ENCODE measurements at places on chromosomes 6 and 20.

GRCh38 chr6:158085261-158086053 is 82.6 kb downstream of the SERAC1 start:
- no peak for DNase-seq

DNA sequence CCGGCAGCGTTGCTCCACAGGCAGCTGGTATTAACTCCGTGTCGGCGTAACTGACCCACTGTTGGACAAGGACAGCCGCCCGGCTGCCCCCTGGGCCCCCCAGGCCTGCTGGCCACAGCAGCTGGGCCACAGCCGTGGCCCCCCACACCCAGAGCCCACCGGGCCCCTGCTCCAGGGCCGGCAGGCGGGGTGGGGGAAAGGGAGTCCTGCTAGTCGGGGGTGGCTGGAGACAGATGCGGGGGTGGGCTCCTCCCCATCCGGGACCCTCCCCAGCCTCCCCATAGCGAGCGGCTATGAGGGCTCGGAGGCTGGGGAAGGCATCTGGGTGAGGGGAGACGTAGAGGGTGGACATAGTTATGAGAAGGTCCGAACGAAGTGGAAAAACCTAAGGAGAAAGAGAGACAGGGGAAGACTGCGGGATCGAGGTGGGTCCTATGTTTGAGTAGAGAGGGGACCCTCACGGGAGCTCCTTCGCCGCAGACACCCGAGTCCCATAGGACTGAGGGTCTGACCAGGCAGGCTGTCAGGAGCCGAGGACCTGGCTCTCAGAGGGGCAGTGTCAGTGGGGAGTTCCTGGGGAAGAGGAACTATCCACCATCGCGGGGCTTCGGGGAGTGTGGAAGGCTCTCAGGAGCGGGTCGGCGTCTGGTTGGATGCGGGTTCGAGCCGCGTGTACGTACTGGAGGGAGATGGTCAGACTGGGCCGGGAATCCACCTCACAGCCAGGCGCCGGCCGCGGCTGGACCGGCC is 511 bp downstream of the VARS1 start:
- no peak for DNase-seq

DNA sequence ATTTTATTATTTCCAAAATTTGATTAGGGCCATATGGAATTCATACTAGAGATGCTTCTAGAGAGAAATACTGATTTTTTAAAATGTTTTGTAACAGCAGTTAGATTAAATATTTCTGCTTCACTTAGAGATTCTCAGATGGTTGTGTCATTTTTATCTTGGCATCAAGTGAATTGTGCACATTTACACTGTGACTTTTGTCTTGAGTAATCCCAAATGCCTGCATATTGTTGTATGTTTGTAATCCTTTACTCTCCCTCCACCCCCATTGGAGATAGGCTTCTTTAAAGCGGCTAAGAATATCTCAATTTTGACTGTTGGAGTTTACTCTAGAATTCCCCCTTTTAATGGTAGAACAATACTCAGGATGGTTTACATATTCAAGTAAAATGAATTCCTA is 19.0 kb downstream of the STX16 start:
- DNase-seq, result no peak

DNA sequence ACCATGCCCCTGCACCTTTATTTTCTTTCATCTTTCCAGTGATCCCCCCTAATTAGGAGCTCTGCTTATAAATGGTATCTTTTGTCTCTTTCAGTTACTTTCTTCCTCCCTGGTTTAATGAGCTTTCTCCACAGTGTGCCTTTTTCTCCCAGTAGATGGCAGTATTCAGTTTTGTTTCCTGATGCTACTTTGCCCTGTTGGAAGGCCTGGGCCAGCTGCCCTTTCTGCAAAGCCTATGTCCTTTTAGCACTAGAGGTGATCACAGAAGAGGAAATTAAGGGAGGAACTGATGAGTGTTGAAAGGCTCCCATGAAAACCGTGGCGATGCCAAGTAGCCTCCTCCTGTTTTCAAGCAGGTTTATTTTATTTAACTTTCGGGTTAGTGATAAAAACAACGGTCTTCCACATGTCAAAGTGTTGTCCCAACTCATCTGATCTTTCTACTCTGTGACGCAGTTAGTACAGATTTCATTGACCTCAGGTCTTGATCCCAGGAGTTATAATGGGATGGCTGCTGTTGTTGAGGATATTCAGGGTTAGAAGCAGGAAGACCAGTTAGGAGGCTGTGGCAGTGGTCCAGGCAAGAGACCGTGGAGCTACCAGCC is 184.2 kb upstream of the BMP2 start:
- peak; percentile 42 for DNase-seq

GRCh38 chr20:21228511-21228910 is 74.6 kb upstream of the XRN2 start:
- DNase-seq, result no peak

GRCh38 chr6:44237021-44237812 is 9.7 kb upstream of the HSP90AB1 start:
- DNase-seq, result no peak

- no peak for DNase-seq
Observed at GRCh38 chr6:63558278-63558677, 14.0 kb upstream of the LOC128125822 start.

GRCh38 chr6:153096792-153097191 is 34.3 kb downstream of the RGS17 start:
- DNase-seq, result no peak

DNA sequence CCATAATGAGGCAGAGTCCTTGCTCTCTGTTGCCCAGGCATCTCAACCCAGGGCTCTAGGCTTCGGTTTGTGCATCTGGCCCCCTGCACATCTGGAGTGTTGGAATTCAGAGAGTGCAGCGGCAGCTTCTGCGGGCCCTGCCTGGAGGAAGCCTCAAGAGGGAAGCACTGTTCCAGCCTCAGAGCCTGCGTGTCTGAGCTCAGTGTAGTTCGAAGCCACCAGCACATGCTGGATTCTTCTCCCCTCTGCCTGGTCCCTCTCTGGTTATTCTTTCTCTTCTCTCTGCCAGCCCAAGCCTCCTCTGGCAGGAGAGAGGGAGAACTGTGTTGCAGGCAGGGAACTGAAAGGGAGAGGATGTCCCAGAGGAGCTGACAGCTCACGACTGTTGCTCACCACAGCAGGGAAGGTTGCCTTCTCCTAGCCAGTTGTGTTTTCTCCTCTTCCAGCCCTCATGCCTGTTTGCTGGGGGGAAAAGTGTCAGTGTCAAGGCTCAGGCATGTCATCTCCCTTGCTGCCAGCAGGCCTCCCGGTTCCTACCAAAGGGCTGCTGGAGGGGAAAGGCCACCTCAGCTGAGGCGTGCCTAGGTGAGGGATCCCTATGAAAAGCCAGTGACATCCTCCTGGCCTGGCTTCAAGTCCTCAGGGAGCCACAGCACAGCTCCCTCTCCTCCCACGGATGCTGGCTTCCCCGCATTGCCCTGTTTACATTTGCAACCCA is 126.0 kb upstream of the LRFN2 start:
- no peak for DNase-seq

GRCh38 chr6:130337534-130337933 is 28.3 kb upstream of the TMEM200A start:
- DNase-seq, result no peak

DNA sequence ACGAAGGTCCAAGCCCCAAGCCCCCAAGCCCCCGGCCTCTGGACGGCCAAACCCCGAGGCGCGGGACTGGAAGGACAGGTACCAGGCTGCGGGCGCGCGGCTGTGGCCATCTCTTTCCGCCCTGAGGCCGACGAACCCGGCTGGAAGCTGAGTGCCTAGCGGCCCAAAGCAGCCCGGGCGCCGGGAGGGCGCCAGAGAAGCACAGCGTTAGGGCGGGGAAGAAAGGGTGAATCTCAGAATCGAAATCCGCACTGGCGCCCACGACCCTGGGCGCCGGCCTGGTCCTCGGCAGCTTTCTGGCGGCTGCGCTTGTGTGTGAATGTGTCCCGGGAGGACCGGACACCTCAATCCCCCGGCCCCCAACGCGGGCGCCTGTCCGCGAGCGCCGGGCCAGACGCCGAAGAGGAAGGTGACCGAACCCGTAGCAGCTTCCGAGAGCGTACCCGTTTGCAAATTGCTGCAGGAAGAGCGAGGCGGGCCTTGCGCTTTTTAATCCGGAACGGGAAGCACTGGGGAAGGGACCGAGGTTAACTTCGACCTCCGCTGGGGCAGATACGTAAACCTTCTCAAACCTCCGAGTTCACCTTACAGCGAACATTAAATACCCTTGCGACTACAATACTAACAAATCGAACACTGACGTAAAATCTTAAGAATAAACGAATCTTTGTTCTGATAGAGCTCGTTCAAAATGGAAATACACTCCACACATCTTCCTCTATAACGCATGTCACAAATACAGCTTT is 2.9 kb downstream of the NRN1 start:
- DNase-seq, result no peak

DNA sequence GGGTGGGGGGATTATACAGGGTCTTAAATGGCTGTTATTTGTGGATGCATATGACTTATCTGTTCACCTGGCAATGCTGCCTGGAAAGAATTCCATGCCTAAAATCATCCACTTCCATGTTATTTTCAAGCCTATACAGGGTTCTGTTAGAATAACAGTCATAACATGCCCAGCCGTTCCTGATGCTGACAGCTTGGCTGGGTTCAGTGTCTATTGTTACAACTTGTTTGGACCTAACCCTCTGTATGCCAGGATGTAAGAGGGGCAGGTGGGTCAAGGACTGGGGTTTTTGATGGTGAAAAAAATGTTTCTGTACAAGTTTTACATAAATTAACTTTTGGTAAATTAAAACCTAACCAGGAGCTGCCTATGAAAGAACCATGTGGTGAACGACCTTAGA is 79.8 kb downstream of the GINS1 start:
- DNase-seq, result no peak

DNA sequence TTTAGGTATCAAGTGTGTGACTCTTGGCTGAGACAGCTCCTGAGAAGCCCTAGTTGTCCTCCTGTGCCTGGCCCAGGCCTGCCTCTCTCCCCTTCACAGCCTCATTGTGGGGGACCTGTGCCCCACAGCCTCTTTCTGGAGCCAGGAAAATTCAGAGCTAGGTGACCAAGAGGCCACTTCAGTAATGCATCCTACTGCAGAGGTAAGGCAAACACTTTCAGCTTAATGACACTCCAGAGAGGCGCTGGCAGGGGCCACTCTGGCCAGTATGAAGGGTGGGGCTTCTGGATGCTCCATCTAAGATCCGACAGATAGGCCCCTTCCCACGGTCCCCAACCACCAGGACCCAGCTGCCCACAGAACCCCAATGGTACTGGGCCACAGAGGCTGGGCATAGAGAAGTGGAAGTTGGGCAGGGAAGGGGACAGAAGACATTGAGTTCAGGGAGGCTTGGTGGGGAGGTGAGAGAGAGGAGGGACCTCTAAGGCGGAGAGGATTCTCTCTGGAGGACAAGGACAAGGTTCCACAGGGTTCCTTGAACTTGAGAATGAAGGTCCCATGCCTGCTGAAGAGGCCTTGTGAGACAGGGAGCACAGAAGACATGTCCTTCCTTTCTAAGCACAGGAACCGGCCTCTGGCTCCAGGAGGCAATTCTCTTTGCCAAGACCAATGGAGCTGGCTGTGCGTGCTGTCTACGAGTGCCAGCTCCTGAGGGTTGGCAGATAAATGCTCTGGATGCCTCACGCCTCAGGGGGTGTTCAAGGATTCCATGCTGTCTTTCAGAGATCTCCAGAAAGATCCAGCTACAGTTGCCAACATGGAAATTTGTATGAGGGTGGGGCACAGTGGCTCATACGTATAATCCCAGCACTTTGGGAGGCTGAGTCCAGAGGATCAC is 46.4 kb upstream of the TGM2 start:
- DNase-seq, result no peak

GRCh38 chr6:159467473-159468041 is 225.5 kb downstream of the SOD2 start:
- no peak for DNase-seq

- DNase-seq, result no peak
Observed at GRCh38 chr6:151089978-151090377, 149.8 kb upstream of the AKAP12 start.

GRCh38 chr6:111215131-111215530 is 127.8 kb downstream of the SLC16A10 start:
- no peak for DNase-seq

DNA sequence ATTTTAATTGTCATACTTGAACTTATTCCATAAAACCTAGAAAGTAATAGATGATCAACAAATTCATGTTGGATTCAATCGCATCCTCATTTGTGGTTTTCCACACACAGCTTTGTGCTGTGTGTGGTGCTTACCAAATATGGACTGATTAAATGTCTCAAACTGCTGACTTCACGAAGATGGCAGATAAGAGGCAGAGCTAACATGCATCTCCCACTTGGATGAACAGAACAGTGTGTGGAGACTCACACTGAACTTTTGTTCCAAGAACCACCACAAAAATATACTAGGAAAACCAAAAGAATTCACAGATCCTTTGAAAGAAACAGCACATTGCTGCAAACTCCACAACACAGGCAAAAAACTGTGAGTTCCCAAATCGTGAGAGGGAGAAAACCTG is 603.7 kb downstream of the TENT5A start:
- DNase-seq, result no peak

DNA sequence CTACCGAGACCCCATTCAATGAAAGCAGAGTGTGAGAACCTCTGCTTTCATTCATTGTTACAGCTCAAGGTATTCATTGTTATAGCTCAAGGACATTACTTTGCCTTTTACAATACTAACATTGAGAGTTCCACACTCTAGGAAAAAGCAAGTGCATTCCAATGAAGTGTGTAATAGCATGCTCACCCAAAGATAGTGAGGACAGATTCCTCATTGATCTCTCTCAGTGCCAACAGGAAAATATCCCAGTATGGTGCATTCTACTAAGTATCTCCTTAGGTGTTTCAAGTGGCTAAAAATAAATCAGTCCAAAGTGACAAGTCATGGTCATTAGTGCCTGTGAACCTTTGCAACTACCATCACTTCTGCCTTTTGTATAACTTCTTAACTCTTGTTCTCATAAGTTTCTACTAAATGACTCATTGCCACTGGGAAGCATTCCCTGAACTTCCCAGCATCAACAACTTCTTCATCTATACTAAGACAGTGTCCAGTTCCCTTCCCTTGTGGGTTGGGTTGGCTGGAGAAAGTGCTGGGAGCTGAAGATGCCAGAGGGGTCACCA is 140.7 kb upstream of the STXBP5 start:
- DNase-seq, result no peak

GRCh38 chr6:50966532-50966931 is 147.9 kb downstream of the TFAP2B start:
- DNase-seq, result no peak

- no peak for DNase-seq
Observed at GRCh38 chr6:3383525-3383924, 73.3 kb downstream of the SLC22A23 start.

DNA sequence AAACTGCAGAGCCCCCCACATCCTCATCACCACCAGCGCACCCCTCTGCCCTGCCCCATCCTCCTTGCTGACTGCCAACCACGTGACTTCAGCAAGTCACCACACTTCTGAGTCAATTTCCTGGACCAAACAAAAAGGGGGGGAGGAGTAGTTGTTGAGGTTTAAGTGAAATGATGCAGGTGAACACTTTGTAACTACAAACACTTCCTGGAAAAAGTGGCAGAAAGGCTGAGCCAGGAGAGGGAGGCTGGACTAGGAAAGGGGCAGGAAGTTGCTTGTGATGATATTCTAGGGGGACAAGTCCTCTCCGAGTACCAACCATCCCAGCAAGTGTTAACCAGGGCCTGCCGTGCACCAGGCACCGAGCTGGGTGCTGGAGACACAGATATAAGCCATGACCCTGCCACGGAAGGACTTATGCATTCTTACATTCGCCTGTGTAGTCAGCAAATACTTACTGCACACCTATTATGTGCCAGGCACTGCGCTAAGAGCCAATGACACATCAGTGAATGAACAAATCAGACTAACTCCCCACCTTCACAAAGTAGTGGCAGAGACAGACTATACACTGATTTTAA is 67.3 kb downstream of the PREX1 start:
- no peak for DNase-seq

- DNase-seq, result no peak
Observed at GRCh38 chr6:18598551-18599264, 211.6 kb downstream of the RNF144B start.
